ENCODE measurements at places on chromosomes 2 and 18.

GRCh38 chr2:140861666-140862065 is 1269.2 kb downstream of the LRP1B start:
- DNase-seq, result no peak

- DNase-seq, result no peak
These were observed 81.0 kb downstream of the VAPA start for GRCh38 chr18:9994701-9995235.

- DNase-seq, result no peak
These were observed 670.2 kb upstream of the ZEB2 start for GRCh38 chr2:145190031-145190703.

DNA sequence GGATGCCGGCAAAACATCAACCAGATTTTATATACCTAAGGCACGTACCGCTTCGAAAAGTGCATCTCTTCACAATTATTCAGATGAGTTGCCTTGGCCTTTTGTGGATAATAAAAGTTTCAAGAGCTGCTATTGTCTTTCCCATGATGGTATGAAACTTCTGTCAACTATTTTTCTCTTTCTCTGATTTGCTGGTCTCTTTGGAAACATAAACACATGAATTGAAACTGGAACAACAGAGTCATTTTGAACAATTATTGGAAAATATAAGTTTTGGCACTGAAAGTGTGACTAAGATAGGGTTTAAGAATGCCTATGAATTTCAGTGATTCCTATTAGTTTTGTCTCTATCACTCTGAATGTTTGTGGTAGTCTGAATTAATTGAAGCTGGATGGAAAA is 109.9 kb downstream of the DPP4 start:
- no peak for DNase-seq

DNA sequence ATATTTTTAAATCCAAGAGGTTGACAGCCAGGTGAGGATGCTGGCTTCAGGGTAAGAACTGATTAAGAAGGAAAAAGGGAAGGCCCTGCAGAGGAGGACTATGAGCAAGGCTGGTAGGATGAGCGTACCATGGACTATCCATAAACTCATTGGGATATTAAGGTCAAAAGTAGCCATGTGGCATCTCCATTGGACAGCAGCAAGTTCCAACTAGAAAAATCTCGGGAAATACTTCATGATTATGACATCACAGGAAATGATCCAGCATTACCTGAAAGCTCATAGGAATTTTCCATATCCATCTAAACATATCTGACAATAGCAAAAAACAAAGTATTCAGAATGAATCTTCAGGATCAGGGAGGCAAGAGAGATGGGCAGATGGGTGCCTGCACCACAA is 34.2 kb downstream of the TGFA start:
- no peak for DNase-seq

DNA sequence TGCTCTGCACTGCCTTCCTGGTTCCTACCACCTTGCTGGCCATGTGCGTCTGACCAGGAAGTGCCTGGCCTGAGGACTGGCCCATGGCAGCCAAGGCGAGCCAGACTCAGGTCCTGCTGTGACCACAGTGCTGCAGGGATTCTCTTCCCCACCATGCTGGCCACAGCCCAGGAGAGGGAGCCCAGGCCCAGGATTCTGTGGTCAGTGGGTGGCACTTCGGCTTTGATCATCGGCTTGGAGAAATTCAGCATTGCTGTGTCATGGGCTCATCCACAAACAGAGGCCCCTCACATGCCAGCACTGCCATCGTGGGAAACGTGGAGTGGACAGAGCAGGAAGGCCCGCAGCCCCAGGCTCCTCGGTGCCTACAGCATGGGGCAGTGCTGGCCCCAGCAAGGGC is 211.6 kb downstream of the SEPTIN10 start:
- no peak for DNase-seq

GRCh38 chr2:1788478-1788959 is 44.2 kb upstream of the PXDN start:
- DNase-seq, result no peak

- no peak for DNase-seq
These were observed 521.2 kb upstream of the POU3F3 start for GRCh38 chr2:104332731-104333130.

- DNase-seq, result no peak
These were observed 48.0 kb upstream of the TGIF1 start for GRCh38 chr18:3401669-3402620.

DNA sequence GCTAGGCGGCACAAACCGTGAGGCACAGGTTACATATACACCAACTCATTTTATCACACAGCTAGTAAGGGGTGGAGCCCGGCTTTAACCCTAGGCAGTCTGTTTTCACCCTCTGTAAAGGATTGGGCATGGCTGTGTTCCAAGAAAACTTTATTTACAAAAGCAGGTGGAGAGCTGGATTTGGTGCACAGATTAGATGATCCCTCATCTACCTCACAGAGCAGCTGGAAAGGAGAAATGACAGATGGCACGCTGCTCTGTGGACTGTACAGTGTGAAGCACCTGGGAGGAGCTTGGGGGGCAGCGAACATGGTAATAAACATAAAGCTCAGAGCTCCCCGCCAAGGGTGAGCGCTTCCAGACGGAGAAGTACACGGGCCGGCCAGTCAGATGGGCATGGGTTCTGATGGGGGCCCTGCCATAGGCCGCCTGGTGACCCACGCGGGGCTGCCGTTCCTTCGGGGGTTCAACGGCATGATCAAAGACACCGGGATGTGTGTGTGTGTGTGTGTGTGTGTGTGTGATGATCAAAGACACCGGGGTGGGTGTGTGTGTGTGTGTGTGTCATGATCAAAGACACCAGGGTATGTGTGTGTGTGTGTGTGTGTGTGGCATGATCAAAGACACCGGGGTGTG is 862 bp upstream of the TMEM177 start:
- peak; percentile 88 for DNase-seq

DNA sequence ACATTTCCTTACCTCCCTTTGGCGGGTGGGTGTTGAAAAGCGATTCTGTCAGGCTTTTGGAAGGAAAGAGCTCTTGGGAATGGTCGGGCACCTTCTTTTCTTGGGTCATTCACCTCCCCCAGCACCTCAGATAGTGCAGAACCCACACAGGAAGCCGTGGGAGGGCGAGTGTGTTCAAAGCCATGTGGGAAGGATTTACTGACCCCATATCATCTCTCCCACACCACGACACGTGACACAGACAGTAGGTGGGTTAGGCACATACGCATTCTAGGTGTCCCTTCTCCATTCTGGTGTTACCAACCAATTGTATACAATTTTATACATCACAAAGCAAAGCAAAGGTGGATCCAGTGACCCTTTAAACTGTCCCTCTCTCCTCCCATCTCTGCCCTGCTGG is 263.7 kb upstream of the REV1 start:
- no peak for DNase-seq

DNA sequence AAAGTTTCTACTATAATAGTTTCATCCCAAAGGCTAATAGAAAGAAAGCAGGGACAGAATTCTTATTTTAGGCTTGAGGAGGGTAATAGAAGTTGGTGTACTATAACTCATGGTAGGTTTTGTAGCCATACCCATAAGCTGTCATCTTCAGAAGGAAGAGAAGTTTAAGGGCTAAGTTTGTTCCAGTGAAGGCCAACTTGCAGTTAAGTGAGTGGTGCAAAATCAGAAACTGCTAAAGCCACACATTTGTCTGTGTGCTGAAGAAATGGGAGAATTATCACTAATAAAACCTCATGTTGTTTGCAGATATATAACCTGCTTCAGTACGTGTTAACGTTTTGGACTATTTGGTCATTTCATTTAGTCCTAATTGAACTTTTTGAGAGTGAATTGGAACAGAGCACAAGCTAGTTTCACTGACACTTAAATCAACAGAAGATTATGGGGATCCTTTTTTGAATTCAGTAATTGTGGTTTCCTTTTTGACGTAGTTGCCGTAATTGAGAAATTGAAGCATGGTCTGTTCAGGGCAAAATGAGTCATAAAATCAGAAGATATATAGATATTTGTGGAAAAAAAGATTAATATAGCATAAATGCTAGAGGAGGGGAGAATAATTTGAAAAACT is 69.1 kb downstream of the PHLPP1 start:
- DNase-seq, result no peak

GRCh38 chr18:9478545-9478944 is 3.2 kb downstream of the RALBP1 start:
- DNase-seq, result no peak

GRCh38 chr2:224612578-224612977 is 27.4 kb upstream of the CUL3 start:
- no peak for DNase-seq

DNA sequence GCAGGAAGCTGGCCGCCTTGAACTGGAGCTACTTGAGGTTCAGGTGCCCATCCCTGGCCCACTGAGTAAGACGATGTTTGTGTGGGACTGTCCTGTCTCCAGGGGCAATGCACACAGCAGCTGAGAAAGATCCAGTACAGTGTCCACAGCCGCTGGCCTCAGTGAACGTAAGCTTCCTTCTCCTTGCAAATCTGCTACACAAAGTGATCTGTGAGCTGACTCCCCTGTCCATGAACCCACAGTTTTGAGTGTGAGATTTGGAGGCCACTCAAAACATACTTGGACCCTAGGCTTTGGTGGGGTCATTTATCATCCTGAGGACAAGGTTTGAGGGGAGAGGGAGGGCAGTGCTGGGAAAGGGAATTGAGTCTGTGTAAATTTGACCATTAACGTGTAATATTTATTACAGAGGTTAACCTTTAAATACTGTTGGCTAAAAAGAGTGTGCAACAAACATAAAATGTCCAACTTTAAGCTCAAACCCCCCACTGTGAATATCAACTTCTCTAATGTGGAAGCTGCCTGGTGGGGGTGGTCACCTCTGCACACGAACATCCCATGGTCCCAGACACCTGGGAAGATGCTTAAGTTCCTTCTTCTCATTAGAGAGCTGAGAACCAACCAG is 4.9 kb upstream of the CYS1 start:
- no peak for DNase-seq

GRCh38 chr18:14943967-14944636 is 196.1 kb downstream of the ANKRD30B start:
- no peak for DNase-seq

DNA sequence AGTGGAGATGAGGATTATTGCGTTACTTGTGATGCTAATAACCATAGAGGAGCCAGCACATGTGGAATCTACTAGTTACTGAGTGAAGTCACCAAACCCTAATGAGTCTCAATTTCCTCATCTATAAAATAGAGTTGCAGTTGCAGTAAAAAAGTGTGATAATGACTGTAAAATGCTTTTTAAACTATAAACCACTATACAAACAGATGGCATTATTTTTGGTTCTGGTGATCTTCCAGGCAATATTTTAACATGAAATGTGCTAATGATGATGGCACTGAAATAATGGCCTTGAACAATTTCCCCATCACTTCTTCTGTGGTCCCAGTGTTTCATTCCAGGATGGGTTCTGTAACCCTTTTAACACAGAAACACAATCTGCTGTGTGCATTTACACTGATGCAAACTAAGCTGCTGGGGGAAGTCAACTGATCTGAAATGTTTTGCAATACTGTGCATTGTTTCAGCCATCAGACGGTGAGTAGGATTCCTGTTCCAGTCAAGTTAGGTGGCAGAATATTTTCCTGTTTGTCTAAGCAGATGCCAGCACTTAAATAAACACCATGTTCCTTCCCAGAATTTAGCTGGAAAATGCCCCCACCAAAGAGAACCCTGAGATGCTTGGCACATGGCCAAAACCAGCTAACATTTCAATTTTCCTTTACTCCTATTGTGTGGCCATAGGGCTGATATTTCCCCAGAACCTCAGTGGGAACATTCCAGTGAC is 52.6 kb downstream of the TACR1 start:
- DNase-seq, result no peak

GRCh38 chr18:41548521-41549260 is 406.3 kb upstream of the PIK3C3 start:
- DNase-seq, result no peak

GRCh38 chr18:7750095-7750663 is 183.1 kb downstream of the PTPRM start:
- peak; percentile 3 for DNase-seq

DNA sequence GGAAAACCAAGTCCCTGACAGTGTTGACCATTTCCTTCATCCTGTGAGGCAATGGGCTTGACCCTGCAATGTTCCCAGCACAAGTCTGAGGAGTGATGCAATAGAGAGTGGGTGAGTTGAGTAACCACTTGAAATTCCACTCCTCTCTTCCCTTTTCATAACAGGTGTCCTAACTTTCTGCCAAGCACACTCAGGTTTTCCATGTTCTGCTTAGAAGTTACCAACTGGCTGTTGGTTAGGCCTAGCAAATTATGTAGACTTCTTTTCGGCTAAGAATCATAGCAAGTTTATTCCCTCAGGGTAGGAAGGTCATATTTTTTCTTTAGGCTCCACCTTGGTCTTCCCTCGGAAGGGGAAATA is 11.5 kb downstream of the GNLY start:
- DNase-seq, result no peak

DNA sequence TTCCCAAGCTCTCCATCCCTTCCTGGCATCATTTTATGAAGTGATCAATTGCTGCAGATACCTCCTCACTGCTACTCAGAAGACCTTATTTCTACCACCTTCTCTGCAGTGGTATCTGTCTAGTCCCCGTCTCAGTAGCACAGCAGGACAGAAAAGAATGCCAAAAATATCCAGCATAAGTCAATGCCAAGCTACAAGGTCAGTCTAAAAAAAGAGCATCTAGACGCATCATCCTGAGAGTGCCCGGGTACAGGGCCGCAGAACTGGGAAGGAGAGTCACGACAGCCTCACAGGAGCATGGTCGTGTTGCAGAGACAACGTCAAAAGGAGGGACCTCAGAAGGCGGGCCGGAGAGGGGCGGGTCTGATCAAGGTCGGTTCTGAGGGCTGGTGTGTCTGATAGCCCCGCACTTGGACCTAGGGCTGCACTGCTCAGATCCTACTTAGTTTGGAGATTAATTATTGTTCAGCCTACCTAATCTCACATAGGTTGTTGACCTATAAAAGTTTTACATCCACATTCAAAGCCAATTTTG is 24.3 kb upstream of the SNTG2 start:
- DNase-seq, result no peak

DNA sequence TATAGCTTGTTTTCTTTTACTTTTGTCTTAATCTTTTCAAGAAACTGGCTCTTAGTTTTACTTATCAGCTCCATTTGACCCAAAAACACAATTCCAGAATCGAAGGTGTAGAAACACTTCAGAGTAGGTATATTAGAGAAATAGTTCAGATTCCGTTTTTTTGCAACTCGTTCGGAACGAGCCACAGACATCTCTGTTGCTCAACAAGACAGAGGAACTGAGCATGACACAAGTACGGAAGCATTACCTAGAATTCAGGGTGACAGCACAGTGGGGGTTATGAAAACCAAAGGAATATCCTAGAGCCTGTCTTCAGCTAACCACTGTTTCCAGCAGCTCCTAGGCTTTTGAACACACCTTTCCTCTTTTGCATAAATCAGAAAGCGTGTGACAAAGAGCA is 5.0 kb downstream of the HRH4 start:
- DNase-seq, result no peak

DNA sequence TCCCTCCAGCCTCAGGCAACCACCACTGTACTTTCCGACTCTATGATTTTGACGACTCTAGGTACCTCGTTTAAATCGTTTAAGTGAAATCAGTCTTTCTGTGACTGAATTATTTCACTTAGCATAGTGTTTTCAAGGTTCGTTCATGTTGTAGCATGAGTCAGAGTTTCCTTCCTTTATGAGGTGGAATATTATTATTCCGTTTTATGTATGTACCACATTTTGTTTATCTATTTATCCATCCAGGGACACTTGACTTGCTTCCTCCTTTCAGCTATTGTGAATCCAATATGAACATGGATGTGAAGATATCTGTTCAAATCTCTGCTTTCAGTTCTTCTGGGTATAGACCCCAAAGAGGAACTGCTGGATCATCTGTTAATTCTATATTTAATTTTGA is 19.1 kb downstream of the IL1R2 start:
- DNase-seq, result no peak

Data from SHP77 (cell line).